Hypothalamus (tissue), 51 donors: ENCODE measurements at places on chromosomes 12 and 14.

DNA sequence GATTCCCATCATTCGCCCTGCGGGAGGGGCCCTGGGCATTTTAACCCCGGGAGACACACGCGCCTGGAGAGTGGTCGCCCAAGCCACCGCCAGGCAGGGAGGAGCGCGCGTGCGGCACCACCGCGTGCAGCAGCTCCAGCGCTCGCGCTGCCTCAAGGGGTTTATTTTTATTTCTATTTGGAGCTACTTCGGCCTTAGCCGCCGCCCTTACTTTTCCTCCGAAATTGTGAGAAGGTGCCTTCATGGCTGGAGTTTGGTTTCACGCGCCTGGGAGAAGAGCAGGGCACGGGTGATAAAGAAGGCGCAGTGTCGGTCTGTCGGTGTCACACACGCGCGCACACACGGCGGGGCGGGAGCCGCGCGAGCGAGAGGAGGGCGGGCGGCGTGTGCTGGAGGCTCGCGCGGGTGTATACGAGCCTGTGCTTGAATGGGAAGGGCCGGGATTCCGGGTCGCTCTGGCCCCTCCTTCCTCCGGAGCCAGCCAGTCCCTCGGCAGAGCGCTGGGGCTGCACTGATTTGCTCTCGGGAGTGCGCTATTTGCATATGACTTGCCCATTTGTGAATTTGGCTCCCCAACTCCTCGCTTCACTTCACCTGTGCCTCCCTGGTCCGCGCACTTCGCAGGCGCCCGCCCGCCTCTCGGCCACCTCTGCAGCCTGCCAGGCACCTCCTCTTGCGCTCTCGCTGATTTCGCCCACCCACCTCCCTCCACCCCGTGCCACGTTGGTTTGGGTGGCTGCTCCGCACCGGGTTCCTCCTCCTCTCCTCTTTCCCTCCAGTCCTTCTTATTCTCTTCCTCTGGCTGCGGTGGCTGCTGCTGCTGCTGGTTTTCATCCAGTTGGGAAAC is 932.3 kb downstream of the DIO2 start:
- DNase-seq, result peak; percentile 28

DNA sequence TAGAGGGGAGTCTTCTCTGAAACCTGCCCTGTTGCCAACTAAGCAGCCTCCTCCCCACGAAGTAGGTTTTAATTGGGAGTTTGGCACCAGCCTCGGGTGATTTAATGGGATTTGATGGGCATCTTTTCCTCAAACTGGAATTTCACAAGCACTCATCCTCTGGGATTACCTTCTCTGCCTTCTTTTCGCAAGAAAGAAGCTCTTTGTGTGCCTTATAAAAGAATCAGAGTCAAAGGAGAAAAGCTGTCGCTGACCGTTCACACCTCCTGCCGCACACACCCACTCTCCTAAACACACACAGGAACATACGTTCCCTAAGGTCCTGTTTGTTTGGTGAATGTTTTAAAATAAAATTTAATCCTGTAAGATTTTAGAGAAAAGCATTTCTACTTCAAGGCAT is 84.0 kb downstream of the PRMT8 start:
- DNase-seq, result no peak

DNA sequence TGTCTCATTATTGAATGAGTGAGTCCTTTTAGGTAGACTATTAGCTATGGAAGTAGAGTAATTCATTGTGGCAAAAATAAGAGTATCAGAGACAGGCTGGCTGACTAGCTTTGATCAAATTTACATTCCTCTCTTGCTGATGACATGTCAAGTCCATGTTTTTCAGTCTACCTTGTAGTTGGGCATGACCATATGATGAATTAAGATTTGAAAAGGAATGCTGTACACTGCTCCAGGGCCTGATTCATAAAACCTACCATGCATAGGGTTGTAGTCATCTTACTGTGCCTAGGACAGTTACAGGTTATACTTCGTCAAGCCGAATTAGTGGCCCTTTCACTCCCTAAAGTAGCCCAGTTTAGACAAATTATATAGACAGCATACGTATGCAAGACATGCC is 545.7 kb upstream of the MIS18BP1 start:
- DNase-seq, result no peak

DNA sequence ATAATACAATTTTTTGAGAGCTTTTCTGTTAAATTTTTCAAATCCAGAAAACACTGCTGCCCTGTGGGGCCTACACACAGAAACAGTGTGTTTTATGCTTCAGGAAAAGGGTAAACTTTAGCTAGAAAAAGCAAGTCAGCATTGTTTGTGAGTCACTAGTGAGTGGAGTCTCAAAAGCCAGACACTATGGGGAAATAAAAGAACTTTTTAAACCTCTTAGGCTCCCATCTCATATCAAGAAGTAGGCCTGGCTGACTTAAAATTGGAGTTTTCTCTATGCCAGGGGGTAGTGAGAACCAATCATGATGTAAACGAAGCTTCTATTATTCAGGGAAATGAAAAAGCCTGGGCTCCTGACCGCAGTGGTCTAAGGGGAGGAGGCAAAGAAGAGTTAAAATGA is 12.6 kb downstream of the GPR65 start:
- no peak for DNase-seq

GRCh38 chr14:105419195-105420091 is at the start of gene MTA1:
Gene MTA1 (plus strand): TSS chr14:105419827. CDS start chr14:105420036, 209 bp downstream.
- no peak for DNase-seq

- DNase-seq, result no peak
Observed at GRCh38 chr14:44316647-44317440, 190.2 kb downstream of the FSCB start.

- no peak for DNase-seq
Observed at GRCh38 chr14:68886109-68886434, 93.0 kb downstream of the ACTN1 start.

DNA sequence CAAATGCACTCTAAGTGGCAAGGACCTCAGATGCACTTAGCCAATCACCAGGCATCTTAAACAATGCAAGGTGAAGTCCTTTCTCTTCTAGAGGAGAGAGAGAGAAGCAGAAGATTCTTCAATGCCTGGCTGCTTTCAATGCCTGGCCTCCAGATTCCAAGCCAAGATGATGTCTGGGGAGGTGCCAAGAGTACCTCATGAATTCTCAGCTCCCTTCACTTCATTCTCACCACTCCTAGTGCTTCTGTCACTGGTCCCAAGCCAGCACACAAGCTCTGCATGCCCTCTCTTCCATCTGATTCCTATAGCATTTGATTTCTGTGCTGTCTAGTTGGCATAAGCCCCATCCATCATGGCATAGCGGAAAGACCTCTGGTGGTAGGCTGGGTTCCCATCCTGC is 225.0 kb downstream of the KSR2 start:
- DNase-seq, result no peak

DNA sequence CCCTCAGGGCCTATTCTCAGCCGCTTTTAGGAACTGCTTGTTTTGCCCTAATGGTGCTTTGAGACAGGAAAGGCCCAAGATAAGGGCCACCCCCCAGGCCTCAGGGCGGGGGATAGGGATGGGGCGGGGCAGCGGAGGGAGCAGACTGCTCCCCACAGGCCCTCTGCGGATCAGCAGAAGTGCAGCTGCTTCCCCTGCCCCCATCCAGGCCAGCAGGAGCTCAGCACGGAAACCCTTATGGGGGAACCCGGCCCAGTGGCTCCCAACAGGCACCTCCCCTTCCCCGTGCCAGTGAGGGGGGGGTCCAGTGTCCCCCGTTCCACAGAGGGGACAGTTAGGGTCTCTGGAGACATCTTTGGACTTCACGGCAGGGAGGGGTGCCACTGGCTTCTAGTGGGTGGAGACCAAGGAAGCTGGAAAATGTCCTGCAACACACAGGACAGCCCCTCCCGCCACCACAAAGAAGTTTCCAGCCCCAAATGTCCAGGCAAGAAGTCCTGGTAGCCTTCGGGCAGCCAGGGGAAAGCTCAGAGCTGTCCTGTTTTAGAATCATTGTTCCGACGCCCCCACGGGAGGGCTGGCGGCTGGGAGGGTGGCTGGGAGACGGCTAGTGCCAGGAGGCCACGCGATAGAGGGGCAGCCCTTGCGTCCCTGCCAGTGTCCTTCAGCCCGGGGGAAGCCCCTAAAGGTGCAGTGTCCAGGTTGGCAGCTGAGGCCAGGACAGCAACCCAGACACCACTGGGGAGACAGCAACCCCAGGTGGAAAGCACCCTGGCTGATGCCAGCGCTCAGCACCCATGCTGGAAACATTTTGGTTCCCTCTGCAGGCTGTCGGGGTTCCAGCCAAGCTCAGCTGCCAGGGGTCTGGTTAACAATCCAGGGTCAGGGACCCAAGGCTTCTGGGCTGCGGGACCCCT is 10.4 kb upstream of the GPR132 start:
- DNase-seq, result no peak

GRCh38 chr12:111673503-111673902 is 12.3 kb downstream of the BRAP start:
- no peak for DNase-seq

DNA sequence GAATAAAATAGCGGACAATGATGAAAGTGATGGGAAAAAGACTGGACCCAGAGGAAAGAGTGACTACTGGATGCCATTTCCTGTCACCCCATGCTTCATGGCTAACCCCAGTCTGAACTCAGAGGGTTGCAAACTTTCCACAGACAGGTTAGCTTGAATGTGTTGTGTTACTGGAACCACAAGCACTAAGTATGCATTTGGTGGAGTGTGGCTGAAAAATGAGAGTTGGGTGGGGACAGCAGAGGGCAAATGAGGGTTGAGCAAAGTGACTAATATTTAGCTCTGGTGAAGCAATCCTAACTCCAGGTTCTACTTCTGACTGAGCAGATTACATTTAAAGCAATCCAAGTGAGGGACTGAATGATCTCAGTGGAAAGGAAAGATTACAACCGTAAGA is 1.6 kb downstream of the SLC16A7 start:
- DNase-seq, result peak; percentile 3

DNA sequence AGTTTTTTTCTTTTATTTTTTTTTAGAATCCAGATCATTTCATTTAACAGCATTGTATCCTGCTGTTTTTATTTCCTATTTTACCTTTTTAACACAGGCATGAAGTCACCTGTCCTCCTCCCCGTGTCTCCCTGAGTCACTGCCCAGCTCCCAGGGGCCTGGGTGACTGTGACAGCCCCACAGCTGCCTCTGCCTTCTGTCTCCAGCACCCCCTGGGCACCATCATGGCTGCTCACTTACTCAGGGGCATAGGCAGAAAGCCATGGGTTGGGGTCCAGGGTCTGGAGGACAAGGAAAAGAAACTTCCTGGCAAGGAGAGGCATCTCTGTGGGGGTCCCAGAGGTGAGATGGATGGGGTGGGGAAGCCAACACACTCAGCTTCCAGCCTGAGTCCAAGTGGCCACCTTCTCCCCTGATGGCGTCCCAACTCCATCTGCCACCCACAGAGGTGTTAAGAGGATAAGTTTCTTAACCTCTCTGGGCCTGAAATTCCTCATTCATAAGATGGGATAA is 25.3 kb downstream of the TMEM63C start:
- DNase-seq, result no peak

DNA sequence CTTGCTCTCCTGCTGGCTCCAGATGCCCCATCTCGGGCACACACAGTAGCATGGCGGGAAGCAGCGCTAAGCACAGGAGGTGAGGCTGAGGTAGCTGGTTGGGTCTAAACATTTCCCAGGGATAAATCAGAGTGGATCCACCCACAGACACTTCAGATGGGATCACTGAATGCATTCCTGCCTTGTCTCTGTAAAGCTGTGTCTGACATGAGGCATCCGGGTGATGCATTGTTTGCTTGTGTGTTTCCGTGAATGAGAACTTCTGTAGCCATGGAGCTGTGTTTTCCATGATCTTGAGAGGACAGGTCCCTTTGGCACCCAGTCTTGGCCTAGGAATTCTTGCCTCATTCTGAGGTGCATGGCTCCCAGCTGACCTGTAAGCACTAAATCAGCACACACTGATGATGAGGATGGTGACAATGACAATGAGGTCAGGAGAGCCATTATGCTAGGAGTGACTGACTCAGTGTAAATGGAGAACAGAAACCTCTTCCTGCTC is 6.7 kb upstream of the KRT75 start:
- DNase-seq, result no peak

DNA sequence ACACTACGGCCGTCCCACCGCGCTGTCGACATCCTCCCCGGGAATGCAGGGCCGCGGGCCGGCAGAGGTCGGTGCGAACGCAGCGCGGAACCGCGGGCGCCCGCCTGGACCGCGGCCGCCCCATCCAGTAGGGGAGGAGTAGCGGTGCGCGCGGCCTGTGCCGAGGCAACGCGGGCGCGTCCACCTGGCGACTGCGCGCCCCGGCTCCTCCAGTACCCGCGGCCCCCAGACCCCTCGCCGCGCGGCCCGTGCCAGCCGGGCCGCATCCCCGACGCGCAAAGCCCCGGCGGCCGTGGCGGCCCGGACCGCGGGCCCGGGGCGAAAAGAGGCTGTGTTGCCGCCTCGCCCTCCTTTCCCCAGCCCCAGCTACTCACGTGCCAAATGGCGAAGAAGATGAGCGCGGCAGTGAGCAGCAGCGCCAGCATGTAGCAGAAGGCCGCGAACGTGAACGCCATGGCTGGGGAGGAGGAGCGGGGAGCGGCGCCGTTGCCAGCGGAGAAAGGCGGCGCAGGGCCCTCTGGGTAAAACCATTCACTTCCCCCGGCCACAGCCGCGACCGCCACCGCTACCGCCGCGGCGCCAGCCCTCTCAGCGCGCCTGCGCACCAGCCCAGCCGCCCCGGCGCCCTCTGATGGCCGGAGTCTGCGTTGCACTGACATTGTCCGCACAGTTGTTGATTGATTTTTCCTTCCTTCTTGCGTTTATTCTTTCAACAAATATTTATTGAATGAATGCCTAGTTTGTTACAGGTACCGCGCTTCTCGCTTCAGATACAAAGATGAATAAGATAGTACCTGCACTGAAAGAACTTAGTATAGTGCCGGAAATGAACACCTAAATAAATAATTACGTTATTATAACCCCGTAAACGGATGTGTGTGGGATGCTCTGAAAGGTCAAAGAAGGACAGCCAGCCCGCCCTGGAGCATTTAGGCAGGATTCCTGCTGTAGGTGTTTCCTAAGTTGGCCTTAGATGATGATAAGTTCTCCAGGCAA is at the start of gene CNIH1:
Gene CNIH1, minus strand, starts transcription at position 502 of the 996 bp plus-strand sequence. Its CDS starts 47 bp downstream, at position 455.
- DNase-seq, result peak; percentile 94

GRCh38 chr14:59360923-59361794 is 104.0 kb downstream of the GPR135 start:
- peak; percentile 4 for DNase-seq

GRCh38 chr12:47841910-47842309 is 22.2 kb upstream of the HDAC7 start:
- no peak for DNase-seq

DNA sequence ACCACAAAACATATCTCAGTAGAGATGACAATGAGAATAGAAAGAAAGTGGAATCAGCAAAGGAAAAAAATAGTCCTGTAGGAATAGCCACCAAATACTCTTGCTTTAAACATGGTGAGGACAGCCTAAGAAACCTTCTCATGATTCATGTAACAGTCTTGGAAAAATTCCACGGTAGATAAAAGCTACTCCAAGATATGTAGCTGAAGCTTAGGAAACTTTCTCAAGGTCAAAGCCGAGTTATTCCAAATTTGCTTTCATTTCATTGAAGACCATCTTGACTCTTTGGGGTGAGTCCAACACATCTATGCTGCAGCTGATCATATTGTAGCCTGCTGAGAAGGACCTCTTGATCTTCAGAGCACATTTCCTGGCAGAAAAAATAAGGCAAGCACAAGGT is 157.6 kb downstream of the PAH start:
- no peak for DNase-seq

DNA sequence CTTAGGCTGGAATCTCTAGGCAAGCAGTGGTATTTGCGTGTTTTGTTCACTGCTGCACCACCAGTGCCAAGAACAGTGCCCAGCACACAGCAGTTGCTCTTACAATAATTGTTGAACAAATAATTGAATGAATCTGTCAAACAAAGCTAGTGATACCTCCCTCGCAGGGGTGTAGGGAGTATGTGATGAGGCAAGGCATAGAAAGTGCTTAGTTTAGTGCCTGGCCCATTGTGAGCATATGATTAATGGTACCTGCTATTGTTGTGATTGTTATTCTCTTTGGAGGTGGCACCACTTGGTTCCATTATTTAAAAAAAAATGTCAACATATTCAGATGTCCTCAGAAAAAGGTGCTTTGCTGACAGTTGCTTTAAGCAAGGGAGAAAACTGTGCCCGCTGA is 210.1 kb upstream of the TBX3 start:
- DNase-seq, result no peak
